Amniotic stem cell (primary cell): ENCODE measurements at places on chromosomes 5 and 9.

DNA sequence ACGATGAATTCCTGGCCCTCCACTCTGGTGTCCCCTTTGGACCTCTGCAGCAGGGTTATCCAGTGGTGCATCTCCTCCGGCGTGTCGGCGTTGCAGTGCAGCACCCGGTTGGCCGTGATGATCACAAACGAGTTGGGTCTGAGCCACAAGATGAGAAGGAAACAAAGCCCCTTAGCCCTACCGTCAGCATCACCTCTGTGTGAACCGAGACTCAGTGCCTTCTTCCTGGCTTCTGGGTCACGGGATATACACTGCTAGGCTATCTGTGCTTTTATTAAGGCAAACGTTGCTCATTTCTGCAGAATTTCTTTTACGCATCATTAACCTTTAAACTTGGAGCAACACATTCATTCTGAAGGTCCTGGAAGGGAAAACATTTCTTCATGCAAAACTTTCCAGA is 65.1 kb upstream of the RETREG1 start:
- no peak for DNase-seq

DNA sequence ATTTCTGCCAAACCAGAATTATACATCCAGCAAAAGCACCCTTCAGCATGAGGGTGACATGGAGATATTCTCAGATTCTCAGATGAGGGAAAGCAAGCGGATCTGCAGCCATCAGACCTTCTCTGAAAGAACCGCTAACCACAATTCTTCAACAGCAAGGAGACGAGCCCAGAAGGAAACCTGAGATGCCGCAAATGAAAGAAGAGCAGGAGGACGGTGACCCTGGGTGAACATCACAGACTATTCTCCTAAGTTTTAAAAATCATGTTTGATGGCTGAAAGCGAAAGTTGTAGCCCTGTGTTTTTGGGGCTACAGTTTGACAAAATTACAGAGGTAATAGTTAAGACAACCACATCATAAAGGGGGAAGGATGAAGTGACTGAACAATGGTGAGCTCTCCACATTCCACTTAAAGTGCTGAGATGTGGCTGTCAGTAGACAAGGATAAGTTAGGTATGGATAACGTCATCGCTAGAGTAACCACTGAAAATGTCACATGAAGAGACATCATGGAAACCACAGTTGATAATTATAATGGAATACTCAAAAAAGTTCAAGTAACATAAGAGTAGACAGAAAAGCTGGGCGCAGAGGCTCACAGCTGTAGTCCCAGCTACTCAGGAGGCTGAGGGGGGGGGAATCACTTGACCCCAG is 31.5 kb upstream of the NSMF start:
- DNase-seq, result no peak

DNA sequence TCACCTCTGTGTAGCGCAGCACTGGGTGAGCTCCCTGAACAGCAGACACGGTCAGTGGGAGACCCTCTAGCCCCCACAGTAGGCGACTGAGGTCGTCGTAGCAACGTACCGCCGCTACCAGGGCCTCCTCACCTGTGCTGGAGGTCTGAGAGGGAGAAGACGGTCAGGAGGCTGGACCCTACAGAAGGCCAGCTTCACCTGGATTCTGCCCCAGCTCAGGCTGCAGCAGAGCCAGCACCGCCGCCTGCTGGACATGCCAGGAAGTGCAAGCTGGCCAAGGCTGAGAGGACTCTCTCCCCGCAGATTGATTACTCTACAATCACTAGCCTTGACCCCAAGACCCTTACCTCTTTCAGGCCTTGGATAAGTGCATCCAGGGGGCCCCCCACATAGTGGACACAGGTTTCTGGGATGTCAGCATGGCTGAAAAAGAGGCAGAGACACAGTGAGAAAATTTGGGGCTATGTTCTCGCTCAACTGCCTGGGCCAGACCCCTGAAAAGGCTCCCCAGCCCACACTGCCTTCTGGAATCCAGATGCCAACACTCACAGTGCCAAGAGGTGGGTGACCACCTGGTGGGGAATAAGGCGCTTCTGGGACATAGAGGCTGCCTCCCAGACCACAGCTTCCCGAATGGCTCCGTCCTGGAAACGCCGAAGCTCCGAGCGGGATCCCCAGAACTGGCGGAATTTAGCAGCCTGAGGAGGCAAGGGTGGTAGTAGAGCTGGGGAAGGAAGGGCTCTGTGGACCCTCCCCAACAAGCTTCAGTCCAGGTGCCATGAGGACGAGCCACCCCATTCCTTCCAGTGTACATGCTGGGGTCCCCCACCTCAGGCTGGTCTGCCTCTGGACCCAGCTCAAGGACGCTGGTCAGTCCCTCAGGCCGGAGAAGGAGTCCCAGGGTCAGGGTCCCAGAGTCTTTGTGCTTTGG is 6.9 kb downstream of the NOL6 start:
- DNase-seq, result no peak

- no peak for DNase-seq
These were observed 10.4 kb upstream of the CEL start for GRCh38 chr9:133051281-133051900.

DNA sequence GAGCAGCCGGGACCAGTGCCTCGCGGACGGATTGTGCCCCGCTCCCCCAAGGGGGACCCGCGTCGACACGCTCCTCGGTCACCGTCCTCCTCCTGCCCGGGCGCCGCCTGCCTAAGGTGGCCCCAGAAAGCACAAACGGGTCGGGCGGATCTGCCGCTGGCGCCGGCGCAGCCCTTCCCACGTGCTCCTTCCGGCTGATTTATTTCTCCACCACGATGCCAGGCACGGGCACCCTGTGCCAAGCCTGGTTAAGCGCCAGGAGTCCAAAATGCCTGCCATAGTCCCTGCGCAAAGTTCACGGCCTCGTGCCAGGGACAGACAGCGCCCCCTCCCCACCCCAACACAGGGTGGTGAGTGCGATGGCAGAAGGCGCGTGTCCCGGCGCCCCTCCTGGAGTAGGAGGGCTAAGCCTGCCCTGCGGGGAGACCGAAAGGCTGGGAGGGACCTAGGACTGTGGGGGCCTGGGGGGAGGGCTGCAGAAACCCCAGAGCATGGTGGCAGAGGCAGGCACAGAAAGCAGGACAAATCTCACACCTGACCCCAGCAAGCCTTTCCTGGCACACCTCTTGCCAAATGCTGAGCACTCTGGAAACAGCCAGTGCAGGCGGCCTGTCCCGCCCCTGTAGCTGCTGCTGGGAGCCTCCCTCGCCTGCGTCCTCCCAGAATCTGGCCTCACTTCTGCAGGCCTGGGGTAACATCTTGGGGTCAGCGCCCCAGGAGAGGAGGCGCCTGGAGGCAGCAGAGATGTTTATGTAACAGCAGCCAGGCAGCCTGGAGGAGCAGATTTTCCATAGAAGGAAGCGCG is 1.1 kb upstream of the NOTCH1 start:
- no peak for DNase-seq
